ENCODE measurements at places on chromosomes 6 and 20. TPM values are rescaled to one million over a fixed set of nuclear protein-coding genes. Genes with fewer than 3 reads are reported as not detected.

GRCh38 chr6:106097411-106098231, 11.5 kb downstream of the PRDM1 start:
- DNase-seq, result no peak

DNA sequence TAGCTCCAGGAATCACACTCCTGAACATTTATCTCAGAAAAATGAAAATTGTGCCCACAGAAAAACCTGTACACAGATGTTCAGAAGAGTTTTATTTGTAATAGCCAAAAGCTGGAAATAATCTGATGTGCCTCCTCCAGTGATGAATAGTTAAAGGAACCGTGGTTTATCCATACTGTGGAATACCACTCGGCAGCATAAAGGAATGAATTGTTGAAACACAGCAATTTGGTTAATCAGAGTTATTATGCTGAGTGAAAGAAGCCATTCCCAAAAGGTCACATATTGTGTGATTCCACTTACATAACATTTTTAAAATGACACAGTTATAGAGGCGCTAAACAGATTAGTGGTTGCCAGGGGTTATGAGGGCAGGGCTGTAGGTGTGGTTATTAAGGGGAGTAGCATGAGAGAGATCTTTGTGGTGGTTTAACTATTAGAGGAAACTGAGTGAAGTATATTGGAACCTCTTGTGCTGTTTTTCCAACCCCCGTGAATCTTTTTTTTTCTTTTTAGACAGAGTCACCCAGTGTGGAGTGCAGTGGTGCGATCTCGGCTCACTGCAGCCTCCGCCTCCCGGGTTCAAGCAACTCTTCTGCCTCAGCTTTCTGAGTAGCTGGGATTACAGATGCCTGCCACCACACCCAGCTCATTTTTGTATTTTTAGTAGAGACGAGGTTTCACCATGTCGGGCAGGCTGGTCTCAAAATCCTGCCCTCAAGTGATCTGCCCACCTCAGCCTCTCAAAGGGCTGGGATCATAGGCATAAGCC, 26.2 kb downstream of the PSMF1 start:
- no peak for DNase-seq

DNA sequence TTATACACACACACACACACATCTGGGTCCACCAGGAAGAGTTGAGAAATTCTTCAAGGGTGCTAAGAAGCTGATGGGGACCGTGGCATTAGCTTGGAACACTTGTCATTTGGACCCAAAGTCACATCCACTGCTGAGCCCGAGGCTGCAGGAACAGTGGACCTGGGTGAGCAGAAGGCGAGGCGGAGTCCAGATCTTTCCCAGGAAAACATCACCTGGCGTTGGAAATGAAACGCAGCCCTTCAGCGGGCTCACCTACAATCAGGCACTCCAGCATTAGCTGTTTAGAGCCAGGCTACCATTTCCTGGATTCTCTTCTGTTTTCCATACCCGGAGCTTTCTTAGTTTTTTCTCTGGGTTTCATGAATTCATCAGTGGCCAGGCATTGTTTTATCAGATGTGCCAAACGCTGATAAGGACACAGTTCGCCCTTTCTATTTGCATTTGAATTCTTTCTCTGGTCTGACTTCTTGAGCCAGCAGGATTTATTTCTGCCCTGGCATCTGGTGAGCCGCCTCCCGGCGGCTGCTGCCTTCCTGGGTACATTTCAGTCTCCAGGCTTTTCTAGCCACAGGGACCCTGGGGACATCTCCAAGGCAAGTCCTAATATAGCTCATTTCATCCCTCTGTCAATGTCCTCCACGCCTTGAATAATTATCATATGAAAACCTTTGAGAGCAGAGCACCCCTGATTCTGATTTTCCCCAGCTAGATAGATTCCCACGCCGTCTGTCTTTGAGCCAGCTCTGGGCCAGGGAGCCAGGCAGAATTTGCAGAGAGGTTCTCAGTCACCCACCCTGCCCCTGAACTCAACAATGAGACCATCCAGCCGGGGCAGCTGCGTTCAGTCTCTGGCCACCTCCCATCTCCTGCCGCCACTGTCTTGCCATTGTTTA, 170.9 kb downstream of the TTLL2 start:
- DNase-seq, result no peak

The MEP1A gene
- total RNA-seq, result not detected

- no peak for DNase-seq
Measured at GRCh38 chr20:46903256-46903655, 8.6 kb downstream of the EYA2 start.

GRCh38 chr20:10551732-10552724, 116.9 kb downstream of the SLX4IP start:
- no peak for DNase-seq

The TGM3 gene
- not detected for total RNA-seq

The CAGE1 gene
- not detected for total RNA-seq

Data from thoracic aorta (tissue), 2 donors.